ENCODE measurements at places on chromosomes 5 and 9.

GRCh38 chr9:93525476-93525875, 50.9 kb upstream of the PHF2 start:
- no peak for DNase-seq

DNA sequence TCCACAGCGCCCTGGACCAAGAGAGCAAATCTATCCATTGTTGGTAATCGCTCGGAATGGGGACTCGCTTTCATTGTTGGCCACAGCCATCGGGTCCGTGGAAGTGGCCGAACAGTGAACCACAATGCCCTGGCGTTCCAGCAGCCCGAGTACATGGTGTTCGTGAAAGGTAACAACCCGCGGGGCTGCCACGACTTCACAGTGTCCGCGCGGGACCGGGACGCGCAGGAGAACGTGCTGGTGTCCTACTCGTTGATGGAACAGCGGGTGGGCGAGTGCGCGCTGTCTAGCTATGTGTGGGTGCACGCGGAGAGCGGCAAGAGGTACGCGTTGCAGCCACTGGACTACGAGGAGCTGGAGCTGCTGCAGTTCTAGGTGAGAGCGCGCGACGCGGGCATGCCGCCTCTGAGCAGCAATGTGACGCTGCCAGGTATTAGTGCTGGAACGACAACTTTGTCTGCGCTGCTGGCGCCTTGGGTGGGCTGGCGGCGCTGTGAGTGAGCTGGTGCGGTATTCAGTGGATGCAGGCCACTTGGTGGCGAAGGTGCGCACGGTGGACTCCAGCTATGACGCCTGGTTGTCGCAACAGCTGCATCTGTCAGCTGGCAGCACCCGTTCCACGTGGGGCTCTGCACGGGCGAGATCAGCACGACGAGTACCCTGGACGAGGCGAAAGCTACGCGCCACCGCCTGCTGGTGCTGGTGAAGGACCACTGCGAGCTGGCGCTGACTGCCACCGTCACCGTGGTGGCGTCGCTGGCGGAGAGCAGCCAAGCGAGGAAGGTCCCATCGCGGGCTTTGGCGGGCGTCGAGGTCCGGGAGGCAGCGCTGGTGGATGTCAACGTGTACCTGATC, 6.1 kb upstream of the PCDHA11 start:
- DNase-seq = no peak

DNA sequence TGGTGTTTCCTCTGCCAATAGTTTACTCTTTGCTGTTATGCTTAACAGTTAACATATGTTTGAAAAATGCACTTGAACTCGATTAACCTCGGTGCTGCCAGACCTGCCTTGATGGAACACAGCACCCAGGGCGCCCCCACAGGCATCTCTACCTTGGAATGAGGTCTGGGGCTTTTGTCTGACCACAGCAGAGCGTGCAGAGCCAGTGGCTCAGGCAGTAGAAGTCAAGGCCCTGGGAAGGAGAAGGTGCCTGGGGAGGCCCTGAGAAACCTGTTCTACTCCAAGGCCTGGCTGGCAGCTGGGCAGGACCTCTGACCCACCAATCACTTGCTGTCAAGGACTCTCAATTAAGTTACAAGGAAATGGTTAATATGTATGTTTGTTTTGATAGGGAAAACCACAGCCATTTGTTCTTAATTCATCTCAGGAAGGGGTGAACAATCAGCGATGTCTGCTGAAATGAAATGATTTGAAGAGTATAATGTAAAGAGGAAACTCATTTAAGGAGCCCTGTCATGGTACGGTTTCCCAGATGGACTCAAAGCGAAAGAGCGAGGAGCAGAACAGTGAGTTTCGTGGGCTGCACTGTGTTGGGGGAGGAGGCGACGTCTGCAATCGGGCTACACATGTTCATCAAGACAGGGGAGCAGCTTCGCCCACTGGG, 21.9 kb downstream of the MACROH2A1 start:
- no peak for DNase-seq

DNA sequence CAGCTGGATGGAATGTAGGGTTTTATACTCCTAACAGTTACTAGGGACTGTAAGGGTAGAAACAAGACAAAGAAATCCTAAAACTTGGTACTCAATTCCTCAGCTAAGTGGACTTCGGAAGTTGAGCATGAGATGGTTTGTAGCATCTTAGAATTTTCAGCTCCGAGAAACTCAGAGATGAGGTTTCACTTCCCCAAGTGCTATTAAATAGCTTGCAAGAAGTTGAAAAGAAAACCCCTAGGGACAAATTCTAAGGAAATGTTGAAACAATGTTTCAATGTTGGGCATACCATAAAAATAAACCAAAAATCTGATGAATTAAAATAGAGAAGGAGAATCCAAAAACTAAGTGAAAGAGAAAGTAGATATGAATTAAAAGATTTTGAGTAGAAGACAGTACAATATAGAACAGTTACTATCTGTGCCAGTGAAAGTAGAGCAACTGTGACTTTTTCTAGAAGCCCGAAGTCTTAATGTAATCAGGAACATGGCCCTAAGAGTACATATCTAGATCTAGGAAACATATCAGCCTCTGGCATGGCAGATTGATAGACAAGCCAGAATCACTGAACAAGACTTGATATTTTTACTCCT, 308.6 kb upstream of the RGMB start:
- no peak for DNase-seq

DNA sequence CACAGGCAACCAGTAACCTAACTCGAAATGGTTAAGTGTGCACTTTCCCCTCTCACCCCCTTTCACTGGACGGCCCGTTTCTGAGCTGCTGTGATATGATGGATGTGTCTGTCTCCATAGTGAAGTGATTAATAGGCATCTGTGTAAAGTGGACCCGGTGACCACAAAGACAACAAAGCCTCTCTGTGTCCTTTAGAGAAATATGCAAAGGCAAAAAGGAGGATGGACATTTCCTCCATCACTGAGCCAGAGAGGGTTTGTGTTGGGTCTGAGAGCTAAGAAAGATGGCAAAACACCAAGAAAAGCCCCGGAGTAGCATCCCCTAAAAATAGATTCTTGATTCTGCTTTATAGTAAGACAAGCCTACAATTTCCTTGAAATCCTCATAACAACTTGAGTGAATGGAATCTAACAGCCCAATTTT, 120.6 kb downstream of the SEMA6A start:
- no peak for DNase-seq

- no peak for DNase-seq
Measured at GRCh38 chr5:158471535-158471924, 612.6 kb upstream of the CLINT1 start.

- DNase-seq = no peak
Measured at GRCh38 chr9:107127608-107128007, 155.5 kb upstream of the RAD23B start.

- DNase-seq = no peak
Measured at GRCh38 chr5:52838326-52839015, 50.8 kb downstream of the ITGA1 start.

DNA sequence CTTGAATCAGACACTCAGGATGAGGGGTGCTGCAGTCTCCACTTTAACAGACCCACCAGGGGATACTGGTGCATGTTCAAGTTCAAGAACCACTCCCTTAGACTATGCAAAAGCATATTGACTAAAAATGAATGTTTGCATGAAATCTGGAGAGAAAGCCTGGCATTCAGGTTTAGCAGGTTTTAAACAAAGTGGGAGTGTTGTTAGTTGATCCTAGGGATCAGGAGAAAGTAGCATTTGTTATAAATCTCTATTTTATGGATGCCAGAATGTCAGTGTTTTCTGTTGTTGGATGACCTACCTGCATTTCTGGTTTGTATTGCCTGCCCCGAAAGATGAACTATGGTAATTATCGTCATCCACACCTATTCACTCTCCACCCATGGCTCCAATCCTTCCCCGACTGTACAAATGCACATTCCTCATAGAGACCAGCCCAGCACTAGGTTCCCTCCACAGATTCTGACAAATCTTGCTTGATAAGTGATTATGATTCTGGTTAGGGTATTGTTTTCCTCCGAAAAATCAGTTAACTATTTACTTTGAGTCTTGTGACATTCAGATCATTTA, 17.2 kb downstream of the TMEM252 start:
- DNase-seq = no peak

- no peak for DNase-seq
Measured at GRCh38 chr9:16771356-16771755, 99.1 kb downstream of the BNC2 start.

- DNase-seq = no peak
Measured at GRCh38 chr5:118439831-118440230, 548.5 kb downstream of the DTWD2 start.

GRCh38 chr9:117092582-117092981, 322.3 kb downstream of the ASTN2 start:
- DNase-seq = no peak

GRCh38 chr5:143739746-143740145, 72.2 kb upstream of the HMHB1 start:
- DNase-seq = no peak

GRCh38 chr5:121987685-121988073, 25.9 kb downstream of the SRFBP1 start:
- DNase-seq = no peak

DNA sequence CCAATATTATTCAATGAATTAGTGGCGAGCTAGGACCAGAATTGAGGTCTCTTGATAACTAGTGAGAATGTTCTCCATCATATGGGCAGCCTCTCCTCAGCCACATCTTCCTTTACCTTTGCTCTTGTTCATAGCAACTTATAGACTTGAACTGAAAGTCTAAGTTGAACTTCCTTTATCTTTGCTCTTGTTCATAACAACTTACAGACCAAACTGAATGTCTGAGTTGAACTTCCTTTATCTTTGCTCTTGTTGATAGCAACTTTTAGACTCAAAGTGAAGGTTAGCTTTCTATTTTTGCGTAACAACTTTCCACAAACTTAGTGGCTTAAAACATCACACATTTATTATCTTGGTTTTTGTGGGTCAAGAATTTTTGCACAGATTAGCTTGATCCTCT, 146.4 kb upstream of the C9orf72 start:
- no peak for DNase-seq

DNA sequence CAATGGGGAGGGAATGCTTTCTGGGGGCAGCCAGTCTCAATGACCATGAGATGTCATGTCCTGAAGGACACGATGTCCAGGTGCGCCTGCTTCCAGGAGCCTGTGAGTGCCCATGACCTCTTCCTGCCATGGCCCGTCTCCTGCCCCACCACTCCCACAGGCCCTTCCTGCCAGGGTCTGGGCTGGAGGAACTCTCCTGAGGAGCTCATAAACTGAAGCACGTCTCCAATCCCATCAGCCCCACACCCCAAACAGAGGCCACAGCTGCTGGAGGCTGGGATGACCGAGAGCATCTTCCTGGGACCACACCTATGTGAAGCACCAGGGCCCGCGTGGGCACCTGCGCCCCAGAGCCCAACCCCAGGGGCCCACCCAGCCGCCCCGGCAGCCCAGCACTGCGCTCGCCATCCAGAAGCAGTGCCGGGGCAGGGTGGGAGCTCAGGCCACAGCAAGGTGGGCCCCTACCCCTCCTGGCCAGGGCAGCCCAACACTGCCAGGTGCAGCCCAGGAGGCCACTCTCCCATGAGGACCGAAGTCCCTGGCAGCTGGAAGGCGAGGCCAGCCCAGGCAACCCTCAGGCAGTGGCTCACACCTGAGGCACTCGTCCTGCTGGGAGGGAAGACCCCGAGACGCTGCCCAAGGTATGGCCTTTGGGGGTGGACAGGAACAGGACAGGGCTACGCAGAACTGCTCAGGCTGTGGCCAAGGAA, 53.9 kb upstream of the UBAC1 start:
- no peak for DNase-seq

- DNase-seq = no peak
Measured at GRCh38 chr5:7907612-7908011, 38.7 kb downstream of the MTRR start.

- DNase-seq = no peak
Measured at GRCh38 chr5:118825226-118825625, 163.1 kb downstream of the DTWD2 start.

DNA sequence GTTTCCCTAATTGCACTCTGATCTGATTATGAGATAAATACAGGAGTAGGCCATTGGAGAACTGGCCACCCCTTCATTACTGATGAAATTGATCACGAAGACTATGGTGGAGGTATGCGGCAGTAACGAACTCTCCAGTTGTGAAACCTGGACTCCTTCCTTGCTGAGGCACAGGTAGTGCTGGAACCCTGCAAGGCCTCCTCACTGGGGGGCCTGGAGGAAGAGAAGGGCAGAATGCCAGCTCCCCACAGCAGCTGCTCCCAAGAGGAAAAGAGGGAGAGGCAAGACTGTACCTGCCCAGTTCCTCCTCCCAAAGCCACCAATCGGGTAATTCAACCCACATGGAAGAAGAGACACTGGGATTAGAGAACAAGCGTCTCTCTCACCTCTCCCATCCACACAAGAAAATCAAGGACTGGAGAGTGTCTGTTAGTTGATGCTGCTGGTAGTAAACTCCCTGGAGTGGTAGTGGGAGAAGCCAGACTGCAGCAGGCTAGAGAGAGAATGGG, 19.1 kb upstream of the TRIO start:
- no peak for DNase-seq

DNA sequence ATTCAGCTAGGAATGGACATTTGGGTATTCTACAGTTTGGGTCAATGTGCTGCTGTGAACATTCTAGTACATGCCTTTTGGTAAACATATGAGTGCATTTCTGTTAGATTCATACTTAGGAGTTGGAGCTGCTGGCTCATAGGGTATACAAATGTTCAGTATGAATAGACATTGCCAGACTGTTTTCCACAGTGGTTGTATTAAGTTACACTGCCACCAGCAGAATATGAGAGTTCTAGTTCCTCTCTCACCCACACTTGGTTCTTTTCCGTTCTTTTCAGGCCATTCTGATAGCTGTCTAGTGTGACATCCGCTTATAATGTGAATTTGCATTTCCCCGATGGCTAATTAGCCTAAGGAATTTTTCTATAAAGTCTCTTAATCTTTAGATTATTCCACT, 25.0 kb downstream of the STOM start:
- DNase-seq = no peak

DNA sequence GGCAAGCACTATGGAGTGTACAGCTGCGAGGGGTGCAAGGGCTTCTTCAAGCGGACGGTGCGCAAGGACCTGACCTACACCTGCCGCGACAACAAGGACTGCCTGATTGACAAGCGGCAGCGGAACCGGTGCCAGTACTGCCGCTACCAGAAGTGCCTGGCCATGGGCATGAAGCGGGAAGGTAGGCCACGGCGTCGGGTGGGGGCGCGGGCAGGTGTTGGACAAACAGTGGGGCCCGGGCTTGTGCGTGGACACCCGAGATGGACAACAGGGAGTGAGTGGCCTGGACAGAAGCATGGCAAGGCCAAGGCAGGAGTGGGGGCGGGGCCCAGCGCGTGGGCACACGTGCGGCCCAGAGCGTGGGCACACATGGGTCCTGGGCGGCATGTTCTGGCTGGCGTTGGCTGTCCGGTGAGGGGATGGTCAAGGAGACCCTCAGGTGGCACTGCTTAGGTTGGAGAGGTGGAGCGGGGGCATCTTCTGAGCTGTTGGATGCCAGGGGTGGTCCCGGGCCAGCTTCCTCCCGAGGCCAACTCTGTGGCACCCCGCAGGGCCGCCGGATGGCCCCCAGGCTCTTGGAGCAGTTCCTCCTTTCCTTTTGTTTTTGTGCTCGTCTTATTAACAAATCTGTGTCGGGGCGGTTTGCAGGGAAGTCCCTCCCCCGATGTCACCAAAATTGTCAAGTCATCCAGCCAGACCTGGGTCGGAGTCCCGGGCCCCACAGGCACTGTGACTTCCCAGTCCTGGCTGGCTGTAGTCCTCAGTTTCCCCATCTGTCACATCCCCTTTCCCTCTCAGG, 82.9 kb downstream of the RXRA start:
- DNase-seq = no peak

- DNase-seq = no peak
Measured at GRCh38 chr9:116549061-116549664, 137.9 kb upstream of the TRIM32 start.
